ENCODE measurements at places on chromosomes 4 and X.

- DNase-seq, result no peak
Measured at GRCh38 chrX:133670383-133670782, 255.1 kb upstream of the GPC4 start.

- no peak for DNase-seq
Measured at GRCh38 chrX:153244767-153245166, 65.7 kb downstream of the MAGEA1 start.

DNA sequence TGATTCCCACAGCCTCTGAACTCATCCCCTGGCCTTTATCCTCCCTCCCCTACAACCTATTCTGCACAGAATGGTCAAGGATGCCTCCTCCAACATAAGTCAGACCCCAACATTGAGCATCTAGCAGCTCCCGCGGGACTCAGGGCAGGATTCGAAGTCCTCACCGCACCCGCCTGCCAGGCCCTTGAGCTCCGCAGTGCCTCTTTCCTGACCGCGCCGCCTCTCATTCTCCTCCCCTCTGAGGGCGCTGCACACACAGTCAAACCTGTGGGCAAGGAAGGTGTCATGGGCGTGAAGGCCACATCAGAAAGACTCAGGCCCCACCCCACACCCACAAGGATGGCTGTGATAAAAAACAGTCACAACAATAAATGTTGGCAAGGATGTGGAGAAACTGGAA is 84.1 kb downstream of the CPZ start:
- no peak for DNase-seq

GRCh38 chrX:16772460-16772859 is 13.8 kb upstream of the TXLNG start:
- DNase-seq, result no peak

GRCh38 chr4:154626793-154627484 is 14.5 kb upstream of the FGG start:
- DNase-seq, result no peak

DNA sequence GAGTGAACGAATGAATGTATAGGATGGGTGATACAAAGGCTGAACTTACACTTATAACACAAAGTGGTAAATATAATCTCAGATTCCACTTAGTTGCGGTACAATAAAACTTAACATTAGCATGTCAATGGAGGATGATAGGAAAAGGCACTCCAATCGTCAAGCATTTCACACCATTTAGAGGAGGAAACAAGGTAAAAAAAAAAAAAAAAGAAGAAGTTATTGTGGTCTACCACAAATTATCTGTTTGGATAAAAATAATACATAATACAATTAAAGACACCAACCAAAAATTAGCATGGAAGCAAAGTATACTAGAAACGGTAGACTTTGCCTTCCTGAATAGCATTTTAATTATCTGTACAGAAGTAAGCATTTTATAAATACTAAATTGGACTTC is 205.5 kb downstream of the PPP3CA start:
- no peak for DNase-seq

DNA sequence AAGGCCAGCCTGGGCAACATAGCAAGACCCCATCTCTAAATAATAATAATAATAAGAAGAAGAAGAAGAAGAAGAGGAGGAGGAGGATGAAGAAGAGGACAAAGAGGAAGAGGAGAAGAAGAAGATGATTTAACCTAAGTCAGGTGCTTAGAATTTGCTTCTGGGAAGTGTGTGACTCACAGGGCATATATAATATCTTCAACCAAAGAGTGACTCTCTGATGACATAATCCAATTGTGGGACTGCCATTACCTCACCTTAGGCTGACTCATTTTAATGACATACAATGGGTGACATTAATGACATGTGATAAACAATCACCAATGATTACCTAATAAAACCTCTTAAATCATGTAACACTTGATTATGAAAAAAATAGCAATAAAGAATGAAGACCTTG is 32.7 kb upstream of the MBTPS2 start:
- no peak for DNase-seq

- no peak for DNase-seq
Measured at GRCh38 chr4:62133101-62133897, 933.2 kb downstream of the ADGRL3 start.

- no peak for DNase-seq
Measured at GRCh38 chr4:145183023-145183422, 2.6 kb upstream of the OTUD4 start.

DNA sequence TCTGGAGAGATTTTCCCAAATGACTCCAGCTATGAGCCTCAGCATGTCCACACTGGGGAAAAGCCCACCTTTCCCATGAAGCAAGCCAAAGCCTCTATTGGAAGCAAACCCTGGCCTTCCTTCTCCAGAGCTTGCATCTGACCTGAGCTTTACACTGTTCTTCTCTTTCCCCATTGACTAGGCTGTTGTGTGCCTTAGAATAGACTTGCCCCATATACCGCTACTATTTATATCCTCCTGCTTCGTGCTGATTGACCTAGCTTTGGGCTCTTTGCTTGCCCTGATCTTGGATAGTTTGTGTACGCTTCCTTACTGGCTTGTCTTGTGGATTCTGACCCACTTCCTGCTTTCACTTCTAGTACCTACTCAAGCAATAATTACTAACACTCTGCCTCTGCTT is 30.9 kb downstream of the FAM9B start:
- DNase-seq, result no peak

DNA sequence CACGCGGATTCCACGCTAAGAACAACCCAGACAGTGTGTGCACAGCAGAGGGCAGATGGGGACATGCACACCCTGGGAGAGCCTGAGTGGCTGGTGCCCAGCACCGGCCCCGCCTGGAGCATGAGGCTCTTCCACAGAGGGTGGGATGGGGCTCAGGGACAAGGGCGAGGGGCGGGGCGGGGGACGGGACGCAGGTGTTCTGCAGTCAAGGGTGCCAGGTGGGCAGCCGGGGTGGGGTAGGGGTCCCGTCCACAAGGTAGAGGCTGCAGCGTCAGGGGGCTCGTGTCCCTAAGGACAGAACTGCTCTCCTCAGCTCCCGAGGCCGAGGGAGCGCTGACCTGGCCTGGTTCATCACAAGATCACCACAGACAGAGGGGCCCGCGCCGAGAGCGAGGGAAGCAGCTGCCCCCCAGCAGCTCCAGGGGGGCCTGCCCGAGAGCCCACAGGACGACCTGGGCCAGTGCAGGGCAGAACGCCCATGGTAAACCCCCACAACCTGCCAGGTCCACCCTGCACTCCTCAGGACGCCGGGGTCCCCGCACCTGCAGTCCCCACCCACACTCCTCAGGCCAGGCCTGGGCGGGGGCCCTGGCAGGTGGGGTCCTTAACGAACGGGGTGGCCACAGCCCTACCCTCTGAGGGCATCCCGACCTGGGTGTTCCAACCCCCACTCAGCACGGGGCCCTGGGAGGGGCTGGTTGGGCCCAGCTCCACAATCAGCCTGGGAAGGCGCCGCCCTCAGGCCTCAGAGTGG is 26.7 kb downstream of the CTBP1 start:
- no peak for DNase-seq

- DNase-seq, result no peak
Measured at GRCh38 chr4:163618845-163619244, 124.4 kb downstream of the TMA16 start.

DNA sequence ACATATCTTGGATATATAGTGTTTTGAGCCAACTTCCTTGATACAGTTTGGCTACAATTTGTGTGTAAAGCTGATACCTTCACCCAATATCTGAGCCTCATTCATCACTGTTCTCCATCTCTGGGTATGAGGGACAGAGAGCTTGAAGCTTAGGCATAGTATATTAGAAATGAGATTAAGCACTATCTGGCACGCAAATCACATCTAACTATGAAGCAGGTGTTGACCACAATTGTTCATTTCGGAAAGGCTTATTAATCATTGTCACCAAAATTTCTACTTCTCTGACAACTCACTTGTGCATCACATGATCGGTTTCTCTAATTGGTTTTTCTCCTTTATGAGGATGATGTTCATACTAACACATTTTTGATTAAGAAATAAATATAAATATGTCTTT is 2.1 kb upstream of the POF1B start:
- DNase-seq, result no peak

GRCh38 chr4:73603854-73604584 is 16.2 kb downstream of the RASSF6 start:
- no peak for DNase-seq

DNA sequence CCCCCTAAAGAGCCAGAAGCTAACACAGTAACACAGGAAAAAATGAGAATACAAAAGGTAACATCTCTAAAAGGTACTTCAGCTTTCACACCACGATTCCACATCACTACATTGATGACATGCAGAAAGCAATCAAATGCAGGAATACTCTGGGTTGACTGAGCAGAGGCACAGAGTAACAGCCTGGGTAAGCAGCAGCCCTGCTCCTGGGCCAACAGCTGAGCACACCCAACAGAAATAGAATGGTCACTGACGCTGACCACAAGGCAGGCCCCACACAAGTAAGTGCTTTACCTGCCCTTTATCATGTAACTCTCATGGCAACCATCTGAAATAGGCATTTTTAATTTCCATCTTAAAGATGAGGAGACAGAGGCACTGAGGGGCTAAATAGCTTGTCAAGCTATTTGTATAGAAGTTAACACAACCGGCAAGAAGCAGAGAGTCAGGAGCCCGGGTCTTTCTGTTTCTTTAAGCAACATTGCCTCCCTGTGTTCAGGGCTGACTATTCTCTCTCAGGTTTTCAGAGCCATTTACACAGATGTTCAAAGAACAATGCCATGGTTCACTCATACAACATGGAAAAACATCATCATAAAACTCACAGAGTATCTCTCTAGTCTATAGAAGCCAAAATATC is 168.9 kb downstream of the ZNF674 start:
- no peak for DNase-seq

- DNase-seq, result no peak
Measured at GRCh38 chr4:37983951-37984350, 23.8 kb downstream of the PTTG2 start.

- no peak for DNase-seq
Measured at GRCh38 chr4:1058198-1058996, 47.0 kb downstream of the FGFRL1 start.

DNA sequence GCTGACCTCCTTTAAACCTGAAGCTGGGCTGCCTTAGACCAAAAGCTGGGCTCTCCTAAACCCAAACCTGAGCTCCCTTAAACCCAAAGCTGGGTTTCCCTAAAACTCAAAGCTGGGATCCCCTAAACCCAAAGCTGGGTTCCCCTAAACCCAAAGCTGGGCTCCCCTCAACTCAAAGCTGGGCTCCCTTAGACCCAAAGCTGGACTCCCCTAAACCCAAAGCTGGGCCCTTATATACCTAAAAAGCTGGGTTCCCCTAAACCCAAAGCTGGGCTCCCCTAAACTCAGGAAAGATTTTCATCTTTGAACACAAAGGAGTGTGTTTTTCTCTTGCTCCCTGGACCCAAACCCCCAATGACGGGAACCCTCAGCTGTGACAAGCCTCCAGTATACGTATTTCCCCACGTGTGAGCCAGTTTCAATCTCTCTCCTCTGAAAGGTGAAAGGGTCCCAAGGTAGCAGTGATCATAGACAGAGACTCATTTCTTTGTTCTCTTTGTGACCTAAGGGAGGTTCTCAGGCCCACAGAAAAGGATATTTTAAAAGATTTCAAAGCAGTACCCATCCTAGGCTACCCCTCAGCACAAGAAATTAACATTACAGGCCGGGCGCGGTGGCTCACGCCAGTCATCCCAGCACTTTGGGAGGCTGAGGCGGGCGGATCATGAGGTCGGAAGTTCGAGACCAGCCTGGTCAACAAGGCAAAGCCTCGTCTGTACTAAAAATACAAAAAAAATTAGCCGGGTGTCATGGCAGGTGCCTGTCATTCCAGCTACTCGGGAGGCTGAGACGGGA is 31.3 kb upstream of the ASMTL start:
- DNase-seq, result no peak

DNA sequence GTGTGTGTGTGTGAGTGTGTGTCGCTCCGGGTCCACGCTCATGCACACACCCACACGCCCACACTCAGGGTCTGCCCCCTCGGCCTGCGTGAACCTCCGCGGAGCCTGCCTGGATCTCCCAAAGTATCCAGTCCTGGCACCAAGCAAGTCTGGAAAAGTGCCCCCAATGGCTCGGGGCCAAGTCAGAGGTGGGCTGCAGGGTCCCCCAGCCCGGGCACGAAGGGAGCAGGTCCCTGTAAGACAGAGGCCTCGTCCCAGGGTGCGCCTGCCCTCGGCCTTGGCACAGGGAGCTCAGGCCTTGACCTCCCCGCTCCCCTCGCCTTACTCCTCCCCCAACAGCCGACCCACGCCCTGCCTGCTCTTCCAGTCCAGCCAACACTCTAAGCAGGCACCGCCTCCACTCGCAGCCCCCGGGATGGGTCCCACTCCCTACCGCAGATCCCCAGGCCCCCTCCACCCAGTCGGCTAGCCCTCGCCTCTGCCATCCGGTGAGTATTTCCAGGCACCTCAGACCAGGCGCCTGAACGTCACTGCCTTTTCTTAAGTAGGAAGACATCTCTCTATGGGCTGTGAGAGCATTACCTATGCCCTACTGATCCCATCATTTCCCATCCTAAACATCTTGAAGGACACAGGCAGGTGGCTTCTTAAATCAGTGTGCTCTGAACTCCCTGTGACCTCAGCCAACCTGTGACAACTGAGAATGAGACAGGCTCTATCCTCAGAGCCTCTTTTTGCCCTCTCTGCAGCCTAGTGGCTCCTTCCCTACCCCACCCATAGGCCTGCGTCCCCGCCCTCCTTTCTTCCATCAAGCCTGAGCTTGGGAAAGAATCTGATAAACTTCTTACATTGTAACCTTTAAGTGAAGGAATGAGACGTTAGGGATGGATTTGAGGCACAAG is 704 bp downstream of the FAM114A1 start:
- DNase-seq, result no peak

GRCh38 chr4:123300222-123301039 is 96.2 kb upstream of the SPRY1 start:
- DNase-seq, result no peak

DNA sequence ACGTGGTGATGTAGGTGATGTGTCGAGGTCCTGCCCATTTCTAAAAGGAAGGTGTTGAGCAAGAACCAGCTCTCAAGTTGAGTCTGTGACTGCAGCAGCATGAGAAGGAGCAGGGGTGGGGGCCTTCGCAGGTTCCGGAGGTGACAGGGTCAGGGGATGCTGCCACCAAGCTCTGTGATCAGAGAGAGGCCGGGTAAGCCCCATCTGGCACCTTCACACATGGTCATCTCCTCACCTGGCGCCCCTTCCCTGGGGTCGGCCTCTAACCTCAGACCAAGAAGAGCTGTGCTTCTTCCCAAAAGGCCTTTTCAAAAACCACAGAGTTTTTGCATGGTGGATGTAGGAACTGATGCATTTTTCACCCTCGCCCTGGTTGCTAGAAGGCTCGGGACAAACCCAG is 137.6 kb downstream of the CPZ start:
- DNase-seq, result no peak

DNA sequence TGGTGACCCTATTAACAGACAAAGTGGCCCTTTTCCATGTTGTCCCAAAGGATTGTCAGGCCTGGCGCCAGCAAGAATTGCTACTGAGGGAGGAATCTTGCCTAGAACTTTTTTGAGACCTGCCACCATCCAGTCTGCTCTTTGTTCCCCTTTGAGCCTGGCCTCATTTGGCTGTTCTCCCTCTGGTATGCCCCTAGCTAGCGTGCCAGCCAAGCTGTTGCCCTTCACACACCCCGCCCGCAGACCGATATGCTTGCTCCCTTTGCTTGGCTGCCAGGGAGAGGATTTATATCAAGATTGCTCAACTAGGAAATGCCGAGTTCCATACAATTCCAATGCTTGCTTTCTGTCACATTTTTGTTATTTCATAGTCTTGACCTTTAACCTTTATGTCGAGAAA is 24.4 kb downstream of the IGSF1 start:
- DNase-seq, result no peak

- no peak for DNase-seq
Measured at GRCh38 chr4:122772986-122773385, 40.5 kb downstream of the BBS12 start.

- no peak for DNase-seq
Measured at GRCh38 chrX:34503119-34503518, 154.0 kb downstream of the TMEM47 start.

Data from stimulated activated CD8-positive, alpha-beta memory T cell treated with anti-CD3 and anti-CD28 coated beads, Interleukin-7, amount 100 ng/mL, for 1 hour (primary cell).